ENCODE measurements at places on chromosomes 3 and 15. TPM values are rescaled to one million over a fixed set of nuclear protein-coding genes. Genes with fewer than 3 reads are reported as not detected.

DNA sequence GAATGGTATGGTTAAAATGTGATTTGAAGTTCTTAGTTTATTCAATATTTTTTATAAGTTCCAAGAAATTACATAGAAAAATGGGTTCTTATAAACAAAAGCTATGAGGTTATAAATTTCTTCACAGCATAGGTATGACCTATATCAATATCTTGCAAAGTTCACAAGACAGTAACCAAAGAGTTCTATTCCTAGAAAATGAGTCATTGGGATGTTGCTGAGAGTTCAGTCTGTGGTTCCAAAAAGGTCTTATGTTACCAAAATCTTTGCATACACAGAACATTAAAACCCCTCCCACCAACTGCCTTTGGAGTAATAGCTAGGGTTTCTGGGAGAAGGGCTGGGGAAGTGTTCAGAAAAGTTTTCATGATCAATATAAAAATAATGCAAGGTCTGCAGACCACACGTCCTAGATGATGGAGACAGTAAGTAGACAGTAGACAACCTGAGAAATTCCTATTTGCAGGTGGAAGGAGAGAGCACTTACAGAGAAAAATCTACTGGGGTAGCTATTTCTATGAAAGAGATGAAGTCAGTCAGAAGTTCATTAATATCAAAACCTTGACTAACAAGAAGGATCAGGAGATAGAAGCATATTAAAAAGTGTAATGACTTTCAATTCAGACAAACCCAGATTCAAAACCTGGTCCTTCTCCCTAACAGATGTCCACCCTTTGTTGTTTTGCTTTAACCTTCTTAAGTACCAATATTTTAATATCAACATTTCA, 279.3 kb downstream of the KCNH8 start:
- DNase-seq, result no peak

GRCh38 chr3:119643528-119643927, 16.9 kb downstream of the POPDC2 start:
- DNase-seq, result no peak

DNA sequence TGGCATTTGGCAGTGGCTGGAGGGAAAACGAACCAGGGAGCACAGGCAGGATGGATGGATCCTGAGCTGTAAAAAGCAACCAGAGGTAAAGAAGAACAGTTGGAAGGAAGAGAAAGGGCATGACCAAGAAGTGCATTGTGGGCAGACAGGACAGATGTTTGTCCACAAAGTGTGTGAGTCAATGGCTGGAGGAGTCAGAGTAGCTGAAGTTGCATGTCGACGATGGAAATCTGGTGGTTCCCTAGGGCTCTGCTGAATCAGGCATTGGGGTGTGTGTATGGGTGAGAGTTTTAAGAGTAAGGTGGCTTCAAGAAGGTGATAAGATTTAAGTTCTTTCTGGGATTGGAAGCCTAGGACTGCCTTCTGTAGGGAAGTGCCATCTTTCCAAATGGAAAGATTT, 214.0 kb upstream of the BHLHE40 start:
- no peak for DNase-seq

GRCh38 chr3:134677196-134677986, 26.6 kb upstream of the KY start:
- DNase-seq, result peak; percentile 79

GRCh38 chr3:114624047-114624445, 330.2 kb downstream of the TIGIT start:
- peak; percentile 77 for DNase-seq

DNA sequence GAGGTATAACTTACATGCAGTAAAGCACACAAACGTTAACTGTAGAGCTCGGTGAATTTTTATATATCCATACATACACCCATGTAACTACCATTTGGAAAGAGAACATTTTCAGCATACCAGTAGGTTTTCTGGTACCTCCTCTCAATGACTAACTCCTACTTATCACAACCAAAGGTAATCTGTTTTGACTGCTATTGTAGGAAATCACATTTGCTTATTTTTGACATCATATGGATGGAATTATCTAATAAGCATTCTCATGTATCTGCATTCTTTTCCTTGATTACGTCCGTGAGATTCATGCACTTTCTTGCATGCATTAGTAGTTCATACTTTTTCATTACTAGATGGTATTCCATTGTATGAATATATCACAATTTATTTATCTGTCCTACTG, 76.8 kb downstream of the CSNK1G1 start:
- no peak for DNase-seq

- DNase-seq, result no peak
These were observed 156.7 kb downstream of the NR2F2 start for GRCh38 chr15:96487245-96487644.

DNA sequence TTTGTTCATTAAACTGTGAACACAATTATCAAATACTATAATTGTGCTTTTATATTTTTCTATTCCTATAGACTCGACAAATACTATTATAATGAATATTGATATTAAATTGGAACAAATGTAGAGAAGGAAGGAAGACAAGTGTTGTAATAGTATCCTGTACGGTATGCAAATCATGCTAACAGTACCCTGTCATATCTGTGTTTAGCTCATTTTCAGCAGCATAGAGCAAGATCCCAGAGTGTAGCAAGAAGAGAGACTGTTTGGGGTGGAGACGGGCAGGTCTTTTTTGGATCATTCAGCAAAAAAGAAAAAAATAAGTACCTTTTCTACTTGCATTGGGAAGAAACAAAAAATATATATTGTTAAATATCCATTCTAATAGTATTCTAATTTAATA, 224.1 kb downstream of the TPRG1 start:
- DNase-seq, result no peak

DNA sequence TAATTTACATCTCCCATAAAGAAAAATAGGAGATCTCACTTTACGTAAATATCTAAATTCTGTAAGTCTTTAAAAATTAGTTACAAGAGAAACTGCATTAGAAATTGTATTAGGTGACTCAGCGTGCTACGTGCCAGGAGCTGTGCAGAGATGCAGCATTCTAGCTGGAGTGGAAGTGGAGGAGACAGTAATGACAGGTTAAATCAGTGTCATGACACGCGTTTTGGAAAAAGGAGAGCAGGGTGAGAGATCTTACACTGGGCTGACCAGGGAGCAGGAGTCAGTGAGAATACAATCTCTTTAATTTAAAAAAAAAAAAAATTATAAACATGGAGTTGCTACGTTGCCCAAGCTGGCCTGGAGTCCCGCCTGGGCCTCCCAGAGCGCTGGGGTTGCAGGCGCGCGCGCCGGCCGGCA, 635 bp downstream of the TUBGCP5 start:
- DNase-seq, result peak; percentile 17

- no peak for DNase-seq
These were observed 371.5 kb upstream of the GOLIM4 start for GRCh38 chr3:168467115-168467714.

GRCh38 chr3:188914552-188914951, 257.2 kb upstream of the TPRG1 start:
- no peak for DNase-seq

GRCh38 chr15:29203718-29204368, 65.8 kb downstream of the NSMCE3 start:
- no peak for DNase-seq

DNA sequence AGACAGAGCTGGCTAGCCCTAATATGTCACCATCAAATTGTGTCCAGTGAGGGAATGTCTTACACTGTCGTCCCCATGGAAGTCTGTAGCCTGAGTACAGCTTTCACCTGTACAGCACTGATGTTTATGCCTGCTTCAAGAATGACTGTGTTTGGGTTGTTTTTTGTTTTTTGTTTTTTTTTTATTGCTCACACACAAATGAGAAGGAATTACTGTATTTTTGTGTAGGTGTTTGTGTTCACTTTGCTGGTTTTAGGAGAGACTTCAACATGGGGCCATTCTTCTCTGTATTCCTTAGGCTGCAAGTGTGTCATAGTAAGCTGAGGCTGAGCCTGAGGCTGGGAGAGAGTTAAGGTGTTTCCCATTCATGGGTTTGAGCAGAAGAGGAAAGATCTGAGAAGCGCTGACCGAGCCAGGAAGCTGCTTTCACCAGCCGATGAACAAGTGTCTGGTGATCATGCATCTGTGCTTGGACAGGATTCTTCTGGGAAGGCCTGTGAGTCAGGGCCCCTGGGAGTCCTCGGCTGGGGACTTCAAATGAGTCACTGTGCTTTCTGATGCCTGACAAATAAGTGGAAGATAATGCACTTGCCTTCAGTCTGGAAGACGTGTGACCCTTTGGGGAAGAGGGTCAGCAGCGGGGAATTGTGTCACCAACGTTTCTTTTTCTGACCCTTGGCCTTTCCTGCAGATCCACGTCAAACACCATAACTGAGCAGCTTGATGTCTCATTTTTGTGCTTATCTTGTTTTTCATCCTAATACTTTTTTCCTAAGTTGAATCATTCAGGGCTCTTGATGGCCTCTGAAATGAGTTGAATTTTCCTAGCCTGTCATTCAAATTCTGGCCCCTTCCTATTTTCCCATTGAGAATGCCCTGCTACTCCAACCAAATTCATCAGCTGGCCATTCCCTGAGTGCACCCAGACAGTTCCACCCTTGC, 36.7 kb upstream of the ZBTB38 start:
- DNase-seq, result no peak

The GOLGA8S gene
- total RNA-seq, result 2.1 TPM

The CCDC54 gene
- 0.40 TPM for total RNA-seq

The CCR8 gene
- not detected for total RNA-seq

The IQCF5 gene
- total RNA-seq, result not detected

The PARP16 gene
- 15.5 TPM for total RNA-seq

Data from thyroid gland (tissue), 4 donors.